ENCODE measurements at places on chromosomes 7 and 10. TPM values are rescaled to one million over a fixed set of nuclear protein-coding genes. Genes with fewer than 3 reads are reported as not detected.

The PNLIPRP2 gene
- total RNA-seq: not detected

The HABP2 gene
- total RNA-seq: not detected

The MXI1 gene
- 16.5 TPM for total RNA-seq

The FGFR2 gene
- total RNA-seq: 27.2 TPM

The CHRM2 gene
- total RNA-seq: 0.14 TPM

The HMX3 gene
- total RNA-seq: not detected

The FOXI2 gene
- not detected for total RNA-seq

The ADGRA1 gene
- not detected for total RNA-seq

The SRRT gene
- 66.3 TPM for total RNA-seq

The TCAF2 gene
- 4.7 TPM for total RNA-seq

The CYP3A7 gene
- not detected for total RNA-seq

The MNX1 gene
- not detected for total RNA-seq

The LOXL4 gene
- total RNA-seq: 0.42 TPM

The GPR15LG gene
- 44.5 TPM for total RNA-seq

The NRCAM gene
- 1.1 TPM for total RNA-seq

The MSRB2 gene
- total RNA-seq: 15.3 TPM

The PNLIP gene
- not detected for total RNA-seq

The CPA4 gene
- total RNA-seq: 31.7 TPM

The VWC2 gene
- not detected for total RNA-seq

The DDX21 gene
- total RNA-seq: 73.2 TPM

The CASP2 gene
- 14.4 TPM for total RNA-seq

The OAT gene
- 143 TPM for total RNA-seq

The ABCF2 gene
- 42.6 TPM for total RNA-seq

The MBLAC1 gene
- 2.1 TPM for total RNA-seq

The CYP51A1 gene
- total RNA-seq: 149 TPM

The CALML5 gene
- 36.7 TPM for total RNA-seq

The CCDC3 gene
- 16.6 TPM for total RNA-seq

The GOLGA7B gene
- total RNA-seq: 0.28 TPM

The LRRC4 gene
- total RNA-seq: 12.6 TPM

The SP8 gene
- not detected for total RNA-seq

The GRB10 gene
- total RNA-seq: 10.4 TPM

The HEPACAM2 gene
- total RNA-seq: not detected

The ADCY1 gene
- total RNA-seq: 0.07 TPM

The CC2D2B gene
- 0.14 TPM for total RNA-seq

The DDIT4 gene
- total RNA-seq: 1,321 TPM

The CHCHD1 gene
- 55.2 TPM for total RNA-seq

The DYNC1I1 gene
- total RNA-seq: 0.21 TPM

The TMEM130 gene
- not detected for total RNA-seq

The ZKSCAN1 gene
- total RNA-seq: 13.6 TPM

The BLNK gene
- 14.8 TPM for total RNA-seq

The SPDYE11 gene
- not detected for total RNA-seq

The ZNF365 gene
- 0.42 TPM for total RNA-seq

The OR2A7 gene
- total RNA-seq: 2.7 TPM

The TMEM229A gene
- total RNA-seq: not detected

The RBP4 gene
- total RNA-seq: not detected

Data from airway epithelial cell (primary cell).